Stimulated activated CD4-positive, alpha-beta T cell treated with anti-CD3 and anti-CD28 coated beads, Interleukin-1b, Interleukin-23, amount 100 ng/mL, for 1 hour (primary cell): ENCODE measurements at places on chromosomes 5 and 9.

GRCh38 chr9:9892217-9892616, 720.6 kb downstream of the PTPRD start:
- DNase-seq: no peak

GRCh38 chr9:109311286-109311685, 9.6 kb downstream of the EPB41L4B start:
- no peak for DNase-seq

- no peak for DNase-seq
Observed at GRCh38 chr5:74639807-74640449, 600 bp downstream of the ENC1 start.

DNA sequence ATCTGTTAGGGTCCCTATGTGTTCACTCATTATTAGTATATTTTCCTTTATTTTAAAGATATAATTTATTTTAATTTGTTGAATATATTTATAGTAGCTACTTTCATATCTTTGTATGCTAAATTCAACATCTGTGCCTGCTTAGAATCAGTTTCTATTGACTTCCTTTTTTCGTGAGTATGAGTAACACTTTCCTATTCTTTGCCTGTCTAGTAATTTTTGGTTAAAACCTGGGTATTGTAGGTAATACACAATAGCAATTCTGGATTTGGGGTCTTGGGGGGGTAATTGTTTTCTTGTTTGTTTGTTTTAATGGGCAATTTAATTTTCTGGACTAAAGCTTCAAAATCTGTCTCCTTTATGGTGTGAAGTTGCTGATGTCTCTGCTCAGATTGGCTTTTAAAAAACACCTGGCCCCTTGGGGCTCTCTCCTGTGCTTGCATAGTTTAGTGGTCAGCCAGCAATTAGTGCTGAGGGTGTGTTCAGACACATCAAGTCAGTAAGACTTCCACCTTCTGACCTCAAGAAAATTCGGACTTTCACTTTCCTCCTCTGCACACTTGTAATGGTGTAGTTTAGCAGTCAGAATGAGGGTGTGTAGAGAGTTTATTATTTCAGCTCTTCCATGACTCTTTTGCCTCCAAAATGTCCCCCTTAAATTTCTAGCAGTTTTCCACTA, 124.4 kb upstream of the MAP1B start:
- DNase-seq: no peak

- DNase-seq: no peak
Observed at GRCh38 chr5:10935536-10935935, 174.5 kb upstream of the DAP start.

DNA sequence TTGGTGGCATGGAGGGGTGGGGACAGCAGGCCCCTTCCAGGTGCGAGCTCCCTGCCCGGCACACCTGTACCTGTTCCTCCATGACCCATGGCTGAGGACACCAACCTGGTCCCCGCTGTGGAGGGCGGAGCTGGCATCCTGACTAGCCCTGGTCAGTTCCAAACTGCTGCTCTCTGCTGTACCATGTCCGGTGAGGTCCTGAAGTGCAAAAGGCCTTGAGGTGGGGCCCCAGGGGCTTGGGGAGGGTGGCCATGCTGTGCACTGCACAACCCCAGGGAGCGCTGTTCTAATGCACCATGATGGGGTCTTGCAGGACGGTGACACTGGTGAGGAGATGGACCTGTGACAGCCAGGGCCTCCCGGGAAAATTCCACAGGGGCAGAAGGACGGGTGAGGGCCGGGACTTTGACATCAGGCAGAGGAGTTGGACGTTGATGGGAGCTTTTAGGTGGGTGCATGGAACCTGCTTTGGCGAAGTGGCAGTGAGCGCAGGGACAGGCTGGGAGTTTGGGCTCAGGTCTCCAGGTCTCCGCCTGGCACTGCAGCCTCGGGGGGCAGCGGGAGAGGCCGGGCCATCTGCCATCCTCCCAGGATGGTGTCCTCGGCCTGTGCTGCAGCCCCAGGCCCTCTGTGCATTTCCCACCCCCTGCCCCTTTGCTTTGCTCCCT, 38.9 kb downstream of the COL5A1 start:
- no peak for DNase-seq

- no peak for DNase-seq
Observed at GRCh38 chr5:126846744-126847455, 70.0 kb downstream of the LMNB1 start.

GRCh38 chr5:93622240-93622885, 39.3 kb downstream of the NR2F1 start:
- no peak for DNase-seq

DNA sequence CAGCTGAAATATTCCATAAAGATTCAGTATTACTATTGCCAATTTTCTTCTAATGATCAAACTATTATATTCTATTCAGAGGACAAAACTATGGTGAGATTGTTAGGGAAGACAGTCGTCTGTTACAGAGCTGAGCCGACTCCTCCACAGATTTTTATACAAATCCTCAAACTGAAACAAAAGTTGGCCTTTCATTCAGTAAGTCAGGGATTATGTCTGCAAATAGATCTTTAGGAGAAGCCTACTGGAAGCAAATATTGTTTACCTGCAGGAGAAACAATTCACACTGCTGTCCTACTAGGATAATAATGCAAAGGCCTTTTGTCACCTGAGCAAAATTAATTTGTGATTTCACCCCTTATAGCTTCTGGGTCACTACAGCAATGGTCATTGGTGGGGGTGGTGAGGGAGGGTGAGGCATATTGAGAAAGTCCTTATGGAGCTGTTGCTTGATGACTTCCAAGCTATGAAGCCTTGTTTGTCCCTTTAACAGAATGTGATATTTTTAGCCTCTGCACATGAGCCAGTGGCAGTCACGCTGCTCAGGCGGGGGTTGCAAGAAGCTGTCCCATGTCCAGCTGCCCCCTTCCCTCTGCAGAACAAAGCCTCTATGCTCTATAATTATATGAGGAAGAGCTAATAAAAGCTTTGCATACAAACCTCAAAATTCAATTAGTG, 200.5 kb upstream of the KLF9 start:
- DNase-seq: no peak
